Breast epithelium (tissue), 4 donors: ENCODE measurements at places on chromosomes 5 and 9. TPM values are rescaled to one million over a fixed set of nuclear protein-coding genes. Genes with fewer than 3 reads are reported as not detected.

DNA sequence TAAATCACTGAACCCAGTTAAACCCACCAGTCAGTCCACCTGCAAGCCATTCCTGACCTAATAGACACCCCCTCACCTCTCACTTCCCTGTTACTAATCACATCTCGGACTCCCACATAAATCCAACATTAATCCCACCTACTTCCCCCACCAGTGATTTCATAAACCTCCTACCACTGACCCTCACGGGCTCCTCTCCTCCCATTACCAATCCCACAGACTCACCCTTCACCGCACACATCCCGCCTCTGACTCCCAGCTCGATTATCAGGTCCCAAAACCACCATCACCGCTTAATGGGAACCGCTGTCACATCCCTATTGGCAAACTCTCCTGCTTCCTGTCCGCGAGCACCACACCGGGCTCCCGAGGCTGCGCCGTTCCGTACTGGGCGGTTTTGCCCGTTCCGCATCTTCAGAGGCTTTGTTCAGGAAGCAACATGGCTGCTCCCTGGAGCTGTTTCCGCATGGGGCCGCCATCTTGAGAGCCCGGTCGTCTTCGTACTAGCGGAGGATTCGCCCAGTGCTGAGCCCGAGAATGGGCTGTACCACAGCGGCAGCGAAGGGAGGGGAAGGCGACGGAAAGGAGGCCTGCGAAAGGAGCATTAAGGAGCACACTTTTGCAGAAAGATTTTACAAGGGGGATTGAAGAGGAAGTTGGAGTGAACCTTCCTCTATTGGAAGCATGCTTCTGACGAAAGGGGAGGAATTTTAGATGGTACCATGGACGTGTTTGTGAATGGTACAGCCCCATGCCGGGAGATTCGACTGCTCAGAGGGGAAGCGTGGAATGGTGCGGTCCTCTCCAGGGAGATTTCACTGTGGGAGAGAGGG lies at the start of gene ZNF300:
ZNF300 (minus strand) TSS at position 502 of the 833 bp plus-strand sequence. CDS start 1,825 bp downstream, outside the sequence.
- no peaks in the 10 kb centered on the region for H3K4me1 ChIP-seq
- no peaks in the 10 kb centered on the region for H3K27me3 ChIP-seq
- H3K36me3 ChIP-seq: no peaks in the 10 kb centered on the region

Gene FAM151B
- 2.7 TPM for total RNA-seq

Gene DMRT2
- total RNA-seq: 16.0 TPM

DNA sequence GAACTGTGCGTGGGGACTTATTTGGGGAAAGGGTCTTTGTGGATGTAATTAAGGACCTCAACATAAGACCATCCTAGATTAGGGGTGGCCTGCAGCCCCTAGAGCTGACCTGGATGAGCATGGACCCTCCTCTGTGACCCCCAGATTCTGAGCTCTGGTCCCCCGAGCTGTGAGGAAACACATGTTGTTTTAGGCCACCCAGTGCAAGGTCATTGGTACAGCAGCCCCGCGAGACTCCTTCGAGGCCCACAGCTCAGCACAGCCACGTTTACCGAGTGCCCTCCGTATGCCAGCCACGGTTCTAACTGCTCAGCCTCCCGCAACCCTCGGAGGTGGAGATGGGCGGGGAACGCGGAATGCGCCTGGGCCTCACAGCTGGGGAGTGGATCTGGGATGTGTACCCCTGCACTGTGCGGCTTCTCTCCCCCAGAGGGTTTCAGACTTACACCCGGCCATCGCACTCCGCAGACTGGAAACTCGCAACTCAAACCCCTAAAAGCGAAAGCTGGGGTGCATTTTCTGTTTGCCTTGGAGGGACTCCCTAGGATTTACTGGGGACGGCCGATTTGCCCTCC lies 4.5 kb upstream of the GPSM1 start:
- H3K36me3 ChIP-seq: no peaks in the 10 kb centered on the region
- no peaks in the 10 kb centered on the region for H3K4me1 ChIP-seq
- no peak overlapping the region for H3K4me3 ChIP-seq
- no peaks in the 10 kb centered on the region for H3K27me3 ChIP-seq
- DNase-seq: no peak

DNA sequence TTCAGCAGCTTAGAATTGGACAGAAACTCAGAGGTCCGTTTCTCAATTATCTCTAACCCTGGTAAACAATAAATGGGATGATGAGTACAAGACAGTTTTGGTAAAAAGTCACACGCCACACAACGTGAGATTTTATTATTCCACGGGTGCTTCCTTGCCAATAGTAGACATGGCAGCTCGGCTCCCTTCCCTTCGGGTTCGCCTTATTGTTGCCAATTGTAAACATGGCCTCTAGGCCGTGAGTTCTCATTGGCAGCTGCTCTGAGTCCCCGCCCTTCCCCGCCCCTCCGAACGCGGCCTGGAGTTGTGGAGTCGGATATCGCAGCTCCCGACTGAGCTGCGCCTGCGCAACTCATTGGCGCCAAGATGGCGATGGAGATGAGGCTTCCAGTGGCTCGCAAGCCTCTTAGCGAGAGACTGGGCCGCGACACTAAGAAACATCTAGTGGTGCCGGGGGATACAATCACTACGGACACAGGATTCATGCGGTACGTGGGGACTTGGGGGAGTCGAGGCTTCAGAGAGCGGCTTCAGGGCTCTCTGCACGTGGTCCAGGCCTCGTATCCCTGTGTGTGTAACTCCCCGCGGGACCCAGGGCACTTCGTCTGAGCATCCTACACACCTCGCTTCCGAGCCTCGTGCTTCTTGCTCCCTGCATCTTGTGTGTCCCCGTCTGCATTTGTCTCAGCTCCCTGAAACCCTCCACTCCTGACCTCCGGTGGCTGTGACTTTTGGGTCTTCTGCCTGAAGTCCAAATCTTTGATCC lies at the start of gene EXOSC2:
EXOSC2 (plus strand) TSS at position 355 of the 766 bp plus-strand sequence; CDS start at position 367, 12 bp downstream.
- H3K27me3 ChIP-seq: no peaks in the 10 kb centered on the region
- peak within 1 kb of the TSS; percentile 64 for H3K4me3 ChIP-seq

DNA sequence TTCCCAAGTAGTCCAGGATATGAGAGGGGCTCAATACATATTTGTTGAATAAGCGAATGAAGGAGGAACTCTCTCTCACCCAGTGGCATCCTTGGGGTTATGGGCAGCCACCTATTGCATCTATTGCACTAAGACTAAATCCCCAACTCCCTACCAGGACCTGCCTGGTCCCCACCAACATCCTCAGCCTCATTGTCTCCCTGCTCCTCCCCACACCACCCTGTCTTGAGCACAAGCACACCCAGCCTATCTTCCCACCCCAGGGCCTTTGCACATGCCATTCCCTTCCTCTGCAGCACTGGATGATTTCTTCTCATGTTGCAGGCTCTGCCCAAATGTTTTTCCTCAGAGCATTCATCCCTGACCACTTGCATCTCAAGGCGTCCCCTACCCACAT lies 133.8 kb downstream of the BARX1 start:
- no peak for DNase-seq
- no peaks in the 10 kb centered on the region for H3K4me1 ChIP-seq
- peaks cover 33% of the 10 kb centered on the region for H3K27me3 ChIP-seq
- no peak overlapping the region for H3K27ac ChIP-seq
- H3K4me3 ChIP-seq: no peak overlapping the region
- no peaks in the 10 kb centered on the region for H3K36me3 ChIP-seq

- no peak overlapping the region for H3K4me3 ChIP-seq
- no peaks in the 10 kb centered on the region for H3K36me3 ChIP-seq
- H3K27me3 ChIP-seq: no peaks in the 10 kb centered on the region
- no peak overlapping the region for H3K27ac ChIP-seq
- no peak for DNase-seq
Measured at GRCh38 chr9:129434187-129434586, 186.7 kb downstream of the C9orf50 start.

- H3K4me3 ChIP-seq: no peak overlapping the region
- no peaks in the 10 kb centered on the region for H3K27me3 ChIP-seq
- H3K36me3 ChIP-seq: no peaks in the 10 kb centered on the region
- no peaks in the 10 kb centered on the region for H3K4me1 ChIP-seq
- no peak overlapping the region for H3K27ac ChIP-seq
- DNase-seq: no peak
Measured at GRCh38 chr5:9297134-9297533, 248.7 kb downstream of the SEMA5A start.

Gene DBH
- not detected for total RNA-seq

GRCh38 chr5:121144764-121145163 lies 680.7 kb downstream of the PRR16 start:
- no peak for DNase-seq
- H3K27me3 ChIP-seq: no peaks in the 10 kb centered on the region

DNA sequence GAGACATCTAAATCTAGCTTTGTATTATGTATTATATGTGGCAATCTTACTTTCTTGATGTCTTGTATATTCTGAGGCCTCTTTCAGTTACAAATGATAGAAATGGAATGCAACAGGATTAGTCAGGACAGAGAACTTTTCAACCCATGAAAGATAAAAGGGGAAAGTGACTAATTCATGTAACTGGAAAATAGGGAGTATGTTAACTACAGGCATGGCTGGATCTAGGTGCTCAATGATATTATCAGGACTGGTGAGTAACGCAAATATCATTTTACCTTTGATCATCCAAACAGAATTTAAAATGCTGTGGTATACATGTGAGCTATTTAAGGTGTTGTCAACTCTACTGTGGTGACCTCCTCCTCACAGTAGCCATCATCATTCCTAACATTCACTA lies 215.7 kb upstream of the GLRA1 start:
- no peaks in the 10 kb centered on the region for H3K4me1 ChIP-seq
- DNase-seq: no peak
- no peak overlapping the region for H3K4me3 ChIP-seq
- no peak overlapping the region for H3K27ac ChIP-seq
- H3K36me3 ChIP-seq: no peaks in the 10 kb centered on the region

- no peak overlapping the region for H3K4me3 ChIP-seq
- H3K4me1 ChIP-seq: no peaks in the 10 kb centered on the region
- no peaks in the 10 kb centered on the region for H3K27me3 ChIP-seq
- no peak overlapping the region for H3K27ac ChIP-seq
Measured at GRCh38 chr5:88979726-88980125, 96.7 kb upstream of the MEF2C start.

Gene FANCC
- 9.2 TPM for total RNA-seq

Gene CCL27
- not detected for total RNA-seq

GRCh38 chr5:145521523-145521922 lies 313.6 kb downstream of the PRELID2 start:
- H3K27me3 ChIP-seq: no peaks in the 10 kb centered on the region
- H3K4me3 ChIP-seq: no peak overlapping the region
- no peak for DNase-seq
- no peaks in the 10 kb centered on the region for H3K36me3 ChIP-seq

- no peaks in the 10 kb centered on the region for H3K36me3 ChIP-seq
- H3K27ac ChIP-seq: peak overlapping the region; percentile 66
- no peaks in the 10 kb centered on the region for H3K27me3 ChIP-seq
- H3K4me1 ChIP-seq: no peaks in the 10 kb centered on the region
Measured at GRCh38 chr5:120464627-120465435, 731 bp downstream of the PRR16 start.

Gene OLFM1
- total RNA-seq: 17.4 TPM

DNA sequence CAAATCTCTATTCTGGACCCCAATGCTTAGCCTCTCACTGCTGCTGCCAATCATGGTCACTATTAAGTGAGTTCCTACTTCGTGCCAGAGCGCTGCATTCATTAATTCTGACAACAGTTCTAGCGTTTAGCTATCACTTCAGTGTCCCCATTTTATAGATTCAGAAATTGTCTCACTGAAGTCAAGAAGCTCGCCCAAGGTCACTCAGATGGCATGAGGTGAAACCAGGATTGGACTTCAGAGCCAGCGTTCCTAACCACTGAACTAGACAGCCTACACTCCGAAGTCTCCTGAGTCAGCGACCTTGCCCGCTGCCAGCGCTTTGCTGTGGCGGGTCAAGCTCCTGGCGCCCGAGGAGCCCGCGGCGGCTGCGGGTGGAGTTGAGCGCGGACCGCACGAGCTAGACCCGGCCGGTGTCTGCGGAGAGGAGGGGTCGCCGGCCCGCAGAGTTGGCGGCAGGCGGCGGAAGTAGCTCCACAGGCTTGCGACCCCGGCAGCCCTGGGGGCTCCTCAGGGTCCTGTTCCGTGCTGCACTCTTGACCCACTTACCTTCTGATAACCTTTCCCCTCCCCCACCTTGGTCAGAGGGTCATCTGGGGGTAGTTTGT lies 2.1 kb upstream of the GABRB2 start:
- DNase-seq: no peak
- no peak overlapping the region for H3K27ac ChIP-seq
- peak overlapping the region; percentile 68 for H3K4me3 ChIP-seq
- H3K4me1 ChIP-seq: no peaks in the 10 kb centered on the region

DNA sequence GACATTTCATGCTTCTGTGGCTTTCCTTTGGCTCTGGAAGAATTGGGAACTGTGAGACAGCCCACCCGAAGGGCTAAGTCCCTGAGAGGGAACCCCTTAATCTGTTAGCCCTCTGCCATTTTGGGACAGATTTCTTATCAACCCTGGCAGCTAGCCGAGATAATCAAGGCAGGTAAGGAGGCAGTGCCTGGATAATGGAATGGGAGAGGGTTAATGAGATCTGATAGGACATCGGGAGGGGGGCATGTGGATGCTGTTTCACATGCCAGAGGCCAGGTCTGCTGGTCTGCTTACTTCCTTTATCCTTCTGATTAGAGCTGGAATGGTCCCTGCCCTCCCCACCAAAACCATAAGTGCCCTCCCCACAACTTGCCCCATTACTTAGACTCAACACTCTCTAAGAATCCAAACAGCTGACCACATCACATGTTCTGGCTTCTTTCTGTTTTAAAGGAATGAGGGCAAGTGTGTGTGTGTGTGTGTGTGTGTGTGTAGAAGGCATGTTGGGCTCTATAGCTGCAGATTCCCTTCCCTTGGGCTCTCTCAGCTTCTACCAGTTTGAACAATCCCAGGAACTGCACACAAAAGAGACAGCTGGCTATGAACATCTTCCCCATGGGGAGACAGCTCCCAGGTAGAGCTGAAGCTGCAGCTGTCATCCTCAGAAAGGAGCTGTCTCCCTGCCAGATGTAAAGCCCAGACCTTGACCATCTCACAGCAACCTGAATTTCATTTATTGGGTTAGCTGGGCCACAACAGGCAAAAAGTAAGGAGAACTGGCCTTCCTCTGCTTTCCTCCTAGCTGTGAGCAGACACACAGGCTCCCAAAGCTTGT lies 221.3 kb downstream of the PIK3R1 start:
- no peak for DNase-seq
- H3K4me3 ChIP-seq: no peak overlapping the region
- H3K27me3 ChIP-seq: no peaks in the 10 kb centered on the region
- H3K27ac ChIP-seq: peak overlapping the region; percentile 92
- H3K4me1 ChIP-seq: peaks cover 9% of the 10 kb centered on the region
- H3K36me3 ChIP-seq: no peaks in the 10 kb centered on the region

Gene CXXC5
- total RNA-seq: 33.9 TPM

GRCh38 chr5:134460551-134460950 lies 48.9 kb upstream of the CDKN2AIPNL start:
- H3K27ac ChIP-seq: no peak overlapping the region
- DNase-seq: no peak
- no peaks in the 10 kb centered on the region for H3K4me1 ChIP-seq
- H3K36me3 ChIP-seq: no peaks in the 10 kb centered on the region
- no peaks in the 10 kb centered on the region for H3K27me3 ChIP-seq
- no peak overlapping the region for H3K4me3 ChIP-seq

GRCh38 chr5:157902449-157903116 lies 43.6 kb upstream of the CLINT1 start:
- H3K27me3 ChIP-seq: no peaks in the 10 kb centered on the region
- no peak overlapping the region for H3K27ac ChIP-seq
- H3K36me3 ChIP-seq: no peaks in the 10 kb centered on the region
- H3K4me1 ChIP-seq: no peaks in the 10 kb centered on the region
- no peak for DNase-seq

- H3K36me3 ChIP-seq: no peaks in the 10 kb centered on the region
- H3K4me3 ChIP-seq: no peak overlapping the region
- no peak overlapping the region for H3K27ac ChIP-seq
- H3K4me1 ChIP-seq: no peaks in the 10 kb centered on the region
- no peak for DNase-seq
Measured at GRCh38 chr5:27769748-27770402, 731.5 kb upstream of the CDH9 start.

Gene TMEM245
- total RNA-seq: 47.5 TPM

Gene PTGS1
- total RNA-seq: 4.5 TPM
